NCI-H2227 treated with DMSO at 0.1 percent for 48 hours (cell line): ENCODE measurements at places on chromosomes 13 and 19.

DNA sequence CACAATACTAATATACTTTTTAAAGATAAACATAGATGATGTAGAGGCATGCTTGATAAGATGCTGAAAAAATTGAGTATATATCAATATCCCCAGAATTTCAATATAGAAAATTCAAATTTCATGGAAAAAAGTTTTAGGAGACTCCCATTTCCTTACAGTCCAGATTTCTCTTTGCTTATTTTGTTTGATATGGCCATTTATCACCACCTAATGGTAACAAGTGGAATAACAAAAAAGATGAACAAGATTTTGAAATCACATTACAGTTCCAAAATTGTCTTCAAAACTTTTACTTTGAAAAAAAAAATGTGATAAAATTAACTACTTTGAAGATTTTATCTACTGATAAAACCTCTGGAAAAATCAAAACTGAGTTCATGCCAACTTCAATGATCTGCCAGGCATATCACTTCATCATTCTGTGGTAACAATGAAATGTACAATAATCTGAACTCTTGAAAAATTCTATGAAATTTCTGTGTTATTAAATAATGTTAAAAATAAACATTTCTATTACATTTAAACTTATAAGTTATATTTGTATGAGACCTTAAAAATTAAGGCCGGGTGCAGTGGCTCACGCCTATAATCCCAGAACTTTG is 17.5 kb downstream of the MIPEP start:
- peak; percentile 1 for DNase-seq

- no peak for DNase-seq
Observed at GRCh38 chr13:107801621-107802020, 413.7 kb downstream of the LIG4 start.

GRCh38 chr13:111341886-111342285 is 21.4 kb downstream of the TEX29 start:
- DNase-seq = no peak

GRCh38 chr19:40822161-40822560 is 23.2 kb downstream of the EGLN2 start:
- DNase-seq = no peak

DNA sequence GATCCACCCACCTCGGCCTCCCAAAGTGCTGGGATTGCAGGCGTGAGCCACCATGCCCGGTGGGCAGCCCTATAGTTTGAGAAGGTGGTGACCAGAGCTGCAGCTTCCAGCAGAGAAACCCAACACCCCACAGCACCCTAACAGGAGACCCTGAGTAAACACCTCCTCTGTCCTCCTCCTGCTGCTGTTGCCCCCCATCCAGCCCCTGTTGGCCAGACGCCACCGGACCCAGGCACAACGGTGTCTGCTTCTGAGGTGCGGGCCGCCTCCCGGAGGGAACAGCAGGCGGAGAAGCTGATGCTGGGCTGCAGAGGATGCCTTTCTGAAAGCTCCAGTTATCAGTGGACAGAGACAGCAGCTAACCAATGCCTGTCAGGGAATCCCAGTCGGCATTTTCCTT is 175.5 kb downstream of the COL4A1 start:
- DNase-seq = no peak

DNA sequence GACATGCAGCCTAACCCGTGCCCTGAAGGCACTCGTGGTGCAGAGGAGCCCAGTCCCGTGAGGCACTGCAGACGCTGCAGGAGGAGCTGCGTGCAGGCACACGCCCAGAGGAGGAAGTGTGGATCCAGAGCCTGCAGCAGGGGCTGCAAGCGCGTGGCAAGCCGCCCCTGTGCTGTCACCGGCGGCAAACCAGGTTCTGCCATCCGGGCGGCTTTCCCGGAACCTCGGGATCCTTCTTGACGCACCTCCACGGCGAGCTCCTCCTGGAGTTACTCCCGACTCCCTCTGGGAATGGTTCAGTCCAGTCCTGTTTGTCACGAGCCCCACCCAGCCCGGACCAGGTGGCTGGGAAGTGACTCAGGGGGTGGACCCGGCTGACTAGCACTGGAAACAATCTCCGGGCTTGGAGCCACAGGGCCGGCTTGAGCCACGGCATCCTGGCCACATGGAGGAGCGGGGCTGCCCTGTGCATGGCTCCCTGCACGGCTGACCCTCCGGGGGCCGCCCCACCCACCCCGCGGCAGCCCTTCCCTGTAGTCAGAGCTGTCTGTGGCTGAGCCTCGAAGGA is 10.2 kb downstream of the DPP9 start:
- no peak for DNase-seq

DNA sequence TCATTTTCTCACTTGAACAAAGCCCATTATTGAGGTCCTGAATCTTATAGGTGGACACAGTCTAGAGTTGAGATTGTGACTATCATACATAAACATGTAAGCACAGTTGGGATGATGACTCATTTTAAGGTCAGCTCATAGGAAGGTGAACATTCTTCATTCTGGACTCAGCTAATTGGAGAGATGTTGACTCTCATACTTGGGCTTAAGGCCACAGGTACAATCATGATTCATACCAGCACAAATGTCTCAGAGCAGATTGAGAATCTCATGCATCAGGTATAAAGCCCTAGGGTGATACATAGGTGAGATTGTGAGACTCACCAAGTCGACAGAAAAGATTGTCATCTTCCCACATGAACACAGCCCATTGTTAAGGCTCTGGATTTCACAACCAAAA is 62.3 kb upstream of the ZNF724 start:
- DNase-seq = no peak

GRCh38 chr19:19420570-19421298 is 15.3 kb downstream of the GATAD2A start:
- DNase-seq = no peak

- no peak for DNase-seq
Observed at GRCh38 chr19:45141203-45141900, 19.4 kb downstream of the NKPD1 start.

GRCh38 chr13:97422118-97423054 is 11.6 kb upstream of the RAP2A start:
- DNase-seq = no peak

- DNase-seq = no peak
Observed at GRCh38 chr13:40002016-40002415, 346.6 kb downstream of the COG6 start.
